ENCODE measurements at places on chromosomes 5 and 9.

- DNase-seq: no peak
Observed at GRCh38 chr5:158234323-158235158, 375.6 kb upstream of the CLINT1 start.

- DNase-seq: no peak
Observed at GRCh38 chr9:4620057-4620765, 41.9 kb upstream of the PLPP6 start.

DNA sequence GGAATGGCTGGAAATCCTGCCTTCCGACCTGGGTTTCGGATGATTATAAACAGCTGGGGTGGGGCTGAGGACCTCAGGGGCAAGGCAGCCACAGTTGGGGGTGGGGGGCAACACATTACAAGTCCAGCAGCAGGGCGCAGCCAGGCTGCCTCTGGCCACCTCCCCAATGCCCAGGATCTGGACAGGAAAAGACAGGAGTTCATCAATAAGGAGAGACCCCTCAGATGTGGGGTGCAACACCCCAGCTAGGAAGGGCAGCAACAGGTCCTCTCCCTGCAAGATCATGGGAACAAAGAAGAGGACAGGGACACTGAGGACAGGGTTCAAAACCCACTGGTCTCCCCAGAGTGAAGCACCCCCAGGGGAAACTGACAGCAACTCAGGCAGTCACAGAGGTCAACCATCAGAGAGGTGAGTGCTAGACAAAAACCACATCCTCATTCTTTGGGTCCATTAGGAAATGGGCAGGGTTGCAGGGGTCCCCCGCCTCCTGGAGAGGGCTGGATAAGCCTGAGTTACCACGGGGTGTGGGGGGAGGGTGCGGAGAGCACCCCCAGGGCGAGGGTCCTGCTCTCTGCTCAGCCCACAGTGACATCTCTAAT is 33.5 kb downstream of the SEMA4D start:
- DNase-seq: no peak

- no peak for DNase-seq
Observed at GRCh38 chr9:136690806-136691261, 3.6 kb upstream of the AGPAT2 start.

DNA sequence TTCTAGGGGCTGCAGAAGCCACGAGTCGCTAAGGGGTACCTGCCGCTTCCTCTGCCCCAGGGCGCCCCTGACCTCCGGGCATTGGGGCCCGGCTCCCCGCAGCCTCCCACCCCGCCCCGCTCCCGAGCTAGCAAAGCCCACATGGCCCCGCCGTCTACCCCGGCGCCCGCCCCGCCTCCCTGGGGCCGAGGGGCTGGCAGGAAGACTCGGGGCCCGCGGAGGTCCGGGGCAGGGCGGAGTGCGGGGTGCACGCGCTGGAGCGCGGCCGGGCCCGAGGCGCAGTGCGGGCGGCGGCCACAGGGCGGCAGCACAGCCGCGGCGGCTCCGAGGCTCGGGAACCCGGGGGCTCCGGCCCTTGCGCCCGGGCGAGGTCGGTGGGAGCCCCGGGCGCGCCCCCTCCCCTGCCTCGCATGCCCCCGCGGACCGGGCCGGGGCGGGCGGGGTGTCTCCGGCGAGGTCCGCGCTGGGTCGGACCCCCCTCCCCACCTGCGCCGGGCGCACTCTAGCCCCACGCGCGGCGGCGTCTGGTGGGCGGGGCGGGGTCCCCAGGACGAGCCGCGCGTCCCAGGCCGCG is 6.7 kb downstream of the NRARP start:
- no peak for DNase-seq

- no peak for DNase-seq
Observed at GRCh38 chr5:77849308-77849900, 73.3 kb upstream of the TBCA start.

DNA sequence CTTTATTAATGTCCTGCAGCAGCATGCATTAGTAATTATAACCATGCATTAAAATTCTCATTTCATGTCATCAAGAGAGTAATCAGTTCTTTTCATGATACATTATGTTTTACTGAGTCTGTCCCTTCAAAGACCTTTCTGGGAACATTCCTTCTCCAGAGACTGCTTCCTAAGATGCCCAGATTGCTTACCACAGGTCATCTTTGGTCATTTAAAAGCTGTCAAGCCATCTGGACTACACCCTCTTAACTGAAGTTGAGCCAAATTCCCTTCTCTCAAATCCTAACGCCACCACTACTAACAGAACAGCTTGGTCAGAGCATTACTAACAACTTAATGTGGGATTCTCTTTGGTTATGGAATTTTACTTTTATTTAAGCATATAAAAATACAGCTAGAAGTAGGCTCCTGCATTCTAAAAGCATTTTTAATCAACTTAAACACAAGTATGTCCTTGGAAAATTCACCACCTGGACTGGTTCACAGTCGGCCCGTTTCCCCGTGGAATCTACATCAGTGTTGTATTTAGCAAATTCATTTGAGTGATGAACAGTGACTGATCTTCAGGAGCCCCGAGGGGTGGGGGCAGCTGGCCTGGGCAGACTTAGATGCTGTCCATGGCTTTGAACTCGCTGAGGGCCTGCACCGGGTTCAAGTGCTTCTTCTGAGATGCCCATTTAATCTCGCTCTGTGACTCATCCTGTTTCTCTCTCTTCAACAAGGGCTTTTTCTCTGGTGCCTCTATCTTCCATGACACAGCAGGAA is 92.8 kb upstream of the CCDC112 start:
- DNase-seq: no peak

- no peak for DNase-seq
Observed at GRCh38 chr9:90983394-90983793, 181.8 kb downstream of the SYK start.

DNA sequence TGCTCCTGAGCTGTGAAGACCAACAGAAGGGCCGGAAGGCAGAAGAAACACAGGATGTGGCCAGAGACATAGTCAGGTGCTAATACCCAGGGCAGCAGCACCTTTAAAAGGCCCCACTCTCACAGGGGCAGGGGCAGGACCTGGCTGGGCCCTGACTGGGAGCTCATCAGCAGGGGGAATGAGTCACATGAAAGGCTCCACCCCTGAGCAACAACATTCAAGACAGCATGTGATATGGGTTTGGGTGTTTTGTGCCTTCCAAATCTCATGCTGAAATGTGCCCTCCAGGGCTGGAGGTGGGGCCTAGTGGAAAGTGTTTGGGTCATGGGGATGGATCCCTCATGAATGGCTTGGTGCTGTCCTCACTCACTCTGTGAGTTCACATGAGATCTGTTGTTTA is 181.7 kb downstream of the ERCC6L2 start:
- no peak for DNase-seq

DNA sequence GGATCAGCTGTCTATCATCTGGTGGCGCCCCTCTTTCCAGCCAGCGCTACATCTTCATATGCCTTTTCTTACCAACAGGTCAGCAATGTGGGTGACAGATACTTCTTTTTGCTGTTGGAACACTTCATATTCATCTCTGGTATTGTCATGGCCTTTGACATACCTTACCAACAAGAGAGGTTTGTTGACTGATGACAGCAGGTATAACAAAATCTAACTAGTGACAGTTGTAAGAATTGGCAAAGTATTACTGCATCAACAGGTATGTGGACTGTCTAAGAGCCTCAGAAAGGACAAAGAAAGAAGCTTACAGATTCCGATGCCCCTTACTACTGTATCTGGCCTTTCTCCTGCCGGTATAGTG is 29.9 kb upstream of the ZSWIM6 start:
- no peak for DNase-seq

DNA sequence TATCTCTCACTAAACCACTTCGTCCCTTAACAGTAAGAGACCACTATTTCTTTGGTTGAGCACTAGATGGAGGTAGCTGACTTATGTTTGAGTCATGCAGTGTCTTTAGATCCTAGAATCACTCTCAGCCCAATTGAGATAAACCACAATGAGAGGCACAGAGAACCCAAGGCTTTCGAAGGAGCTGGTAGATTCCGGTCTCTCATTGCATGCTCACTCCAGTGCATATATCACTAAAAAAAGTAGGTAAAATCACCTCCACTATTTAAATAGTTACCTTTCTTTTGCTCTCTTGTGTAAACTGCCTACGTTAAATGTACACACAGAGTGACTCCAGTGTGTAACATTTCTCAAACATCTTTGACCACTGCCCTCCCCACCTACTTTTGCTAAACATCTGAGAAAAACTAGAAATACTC is 27.6 kb downstream of the ACTL7A start:
- DNase-seq: no peak

GRCh38 chr9:20570087-20570486 is 52.2 kb downstream of the MLLT3 start:
- DNase-seq: no peak

DNA sequence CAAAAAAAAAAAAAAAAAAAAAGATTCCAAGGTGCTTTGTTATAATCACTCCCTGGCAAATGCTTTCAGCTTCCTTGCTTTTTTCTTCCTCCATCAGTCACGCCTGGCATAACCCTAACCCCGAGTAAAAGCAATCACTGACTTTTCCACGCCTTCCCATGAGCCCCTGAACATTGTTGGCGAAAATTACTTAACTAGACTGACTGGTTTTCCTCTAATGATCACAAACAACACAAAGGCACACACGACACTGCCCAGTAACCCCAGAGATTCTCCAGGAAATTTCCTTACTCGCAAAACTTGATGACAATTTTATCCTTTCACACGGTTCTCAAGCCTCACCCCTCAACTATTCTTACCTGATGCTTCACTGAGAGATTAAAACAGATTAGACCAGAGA is 11.4 kb upstream of the PTGR1 start:
- DNase-seq: no peak

GRCh38 chr5:150209099-150209635 is 19.3 kb downstream of the SLC6A7 start:
- DNase-seq: no peak

GRCh38 chr5:68348447-68349222 is 133.1 kb downstream of the PIK3R1 start:
- no peak for DNase-seq

GRCh38 chr5:50328193-50328729 is 112.8 kb downstream of the EMB start:
- DNase-seq: no peak

GRCh38 chr9:120616966-120617935 is 37.3 kb upstream of the CDK5RAP2 start:
- no peak for DNase-seq

DNA sequence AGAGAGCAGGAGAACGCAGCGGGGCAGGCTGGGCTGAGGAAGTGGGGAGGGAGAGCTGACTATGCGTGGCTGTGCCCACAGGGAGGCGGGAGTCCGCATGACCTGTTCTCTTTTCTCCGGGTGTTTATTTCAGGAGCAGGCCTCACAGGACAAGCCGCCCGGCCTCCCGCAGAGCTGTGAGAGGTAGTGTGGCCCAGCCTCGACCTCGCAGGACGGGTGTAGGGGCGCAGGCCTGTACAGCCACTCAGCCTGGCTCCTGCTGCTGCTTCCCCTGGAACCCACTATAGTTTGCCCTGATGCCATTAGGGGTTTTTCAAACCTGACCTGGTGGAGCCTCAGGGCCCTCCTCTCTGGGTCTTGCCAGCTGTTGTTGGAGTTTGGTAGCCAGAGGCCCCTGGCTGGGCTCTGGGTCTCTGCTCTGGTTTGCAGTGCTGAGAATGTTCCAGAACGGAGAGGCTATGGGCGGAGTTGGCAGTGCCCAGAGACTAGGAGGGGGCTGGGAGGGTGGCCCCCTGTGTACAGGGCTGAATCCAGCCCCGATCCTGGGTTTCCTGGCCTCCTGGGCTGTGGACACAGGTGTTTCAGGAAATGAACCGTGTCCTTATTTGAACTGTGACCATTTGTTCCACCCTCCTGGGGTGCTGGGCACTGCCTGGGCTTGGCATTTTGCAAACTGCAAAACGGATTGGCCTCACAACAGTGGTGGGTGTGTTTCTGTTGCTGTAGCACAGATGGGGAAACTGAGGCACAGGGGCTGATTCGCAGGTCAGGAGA is 78.8 kb downstream of the WNK2 start:
- no peak for DNase-seq

DNA sequence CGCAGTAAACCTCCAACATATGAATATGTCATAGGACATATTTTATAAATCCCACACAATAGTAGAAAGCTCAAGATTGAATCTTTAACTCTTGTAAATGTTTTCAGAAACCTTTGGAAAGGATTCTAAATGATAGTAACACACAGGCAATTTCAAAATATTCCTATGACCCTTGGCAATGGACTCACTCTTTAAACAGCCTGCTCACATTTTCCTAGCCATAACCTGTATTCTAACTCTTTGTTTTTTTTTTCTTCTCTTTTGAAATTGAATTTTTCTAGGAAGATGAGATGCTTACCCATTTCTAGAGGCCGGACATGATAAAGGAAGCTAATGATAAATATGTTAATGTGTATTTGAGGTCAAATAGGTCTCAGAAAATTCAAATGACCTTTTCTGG is 29.6 kb downstream of the GRIN3A start:
- no peak for DNase-seq

GRCh38 chr9:89801742-89802670 is 197.2 kb downstream of the GADD45G start:
- no peak for DNase-seq

DNA sequence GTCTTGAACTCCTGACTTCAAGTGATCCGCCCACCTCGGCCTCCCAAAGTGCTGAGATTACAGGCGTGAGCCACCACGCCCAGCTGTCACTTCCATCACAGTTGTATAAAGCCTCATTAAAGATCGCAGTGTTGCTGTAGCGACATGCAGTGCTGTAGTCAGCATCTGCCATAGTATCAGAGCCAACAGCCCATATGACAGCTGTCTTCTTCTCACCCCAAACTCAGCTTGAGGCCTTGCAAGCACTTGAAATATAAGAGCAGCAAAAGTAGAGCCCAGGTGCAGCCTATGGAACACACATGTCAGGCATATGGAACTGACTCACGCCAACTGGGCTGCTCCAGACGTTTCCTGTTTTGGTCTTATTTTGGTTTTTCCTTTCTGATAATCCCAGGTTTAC is 167.8 kb downstream of the TRIO start:
- no peak for DNase-seq

DNA sequence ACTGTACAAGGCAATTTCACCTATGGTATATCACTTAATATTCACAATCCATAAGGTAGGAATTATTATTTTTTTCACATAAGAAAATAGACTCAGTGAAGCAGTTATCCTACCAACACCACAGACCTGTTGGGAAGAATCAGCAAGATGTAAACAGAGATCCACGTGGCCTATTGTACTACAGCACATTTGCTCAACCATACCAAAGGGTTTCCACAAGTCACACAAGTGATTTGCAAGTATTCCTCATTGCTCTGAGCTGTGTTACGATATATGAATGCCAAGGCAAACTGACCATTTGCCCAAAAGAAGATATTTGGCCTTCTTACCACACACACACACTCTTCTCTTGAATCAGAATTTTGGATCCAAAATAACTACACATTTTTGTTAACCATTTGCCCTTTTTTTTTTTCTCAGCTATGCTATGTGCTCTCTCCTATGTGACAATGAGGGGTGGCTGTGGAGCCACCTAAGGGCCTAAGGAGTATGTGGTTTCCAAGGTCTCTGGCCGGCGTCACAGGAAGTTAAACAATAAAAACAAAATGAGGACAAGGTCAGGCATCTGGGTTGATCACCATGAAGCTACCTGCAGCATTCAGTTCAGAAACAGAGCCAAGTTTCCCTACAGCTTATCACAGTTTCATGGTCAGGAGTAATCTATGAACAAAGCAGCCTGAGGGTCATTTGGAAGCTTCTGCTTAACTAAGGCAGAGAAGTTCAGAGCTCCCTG is 171.0 kb upstream of the FREM1 start:
- no peak for DNase-seq

Measured in stimulated activated CD4-positive, alpha-beta T cell treated with anti-CD3 and anti-CD28 coated beads, Interleukin-12 subunit alpha, Interleukin-12 subunit beta, amount 100 ng/mL, for 48 hours (primary cell).